Esophagus squamous epithelium (tissue), 5 donors: ENCODE measurements at places on chromosomes 4 and X.
A peak's percentile ranks its signal among the peaks of the same experiment; 100 is the strongest.

GRCh38 chr4:37889849-37890800, 759 bp upstream of the TBC1D1 start:
- DNase-seq: peak; percentile 4

DNA sequence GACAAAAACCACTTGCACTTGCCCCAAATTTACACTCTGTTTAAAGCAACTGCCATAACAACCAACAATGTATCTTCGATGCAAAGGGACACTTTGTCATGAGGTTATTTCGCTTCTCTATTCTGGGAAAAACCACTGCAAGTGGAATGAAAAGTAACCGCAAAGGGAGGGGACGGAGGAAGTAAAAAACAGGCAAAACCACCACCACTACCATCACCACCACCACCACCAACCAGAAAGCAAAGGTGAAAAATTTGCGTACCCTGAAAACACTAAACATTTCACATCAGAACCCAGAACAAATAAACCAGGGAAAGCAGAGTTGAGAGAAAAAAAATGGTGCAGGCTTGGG, 1.2 kb upstream of the N4BP2 start:
- no peak for DNase-seq

GRCh38 chr4:155543126-155543765, 123.4 kb upstream of the GUCY1A1 start:
- DNase-seq: no peak

DNA sequence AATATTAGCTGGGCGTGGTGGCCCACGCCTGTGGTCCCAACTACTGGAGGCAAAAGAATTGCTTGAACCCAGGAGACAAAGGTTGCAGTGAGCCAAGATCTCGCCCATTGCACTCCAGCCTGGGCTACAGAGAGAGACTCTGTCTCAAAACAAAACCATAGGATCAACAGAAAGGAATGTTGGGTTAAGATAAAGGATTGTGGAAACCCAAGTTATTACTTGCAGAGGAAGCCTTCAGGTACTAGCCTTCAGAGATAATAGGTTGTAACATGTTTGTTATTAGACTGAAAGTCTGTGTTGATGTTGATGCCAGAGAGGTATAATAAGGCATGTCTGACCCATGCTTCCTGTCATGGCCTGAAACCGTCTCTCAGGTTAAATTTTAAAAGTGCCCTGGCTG, 16.9 kb downstream of the SSX5 start:
- no peak for DNase-seq

DNA sequence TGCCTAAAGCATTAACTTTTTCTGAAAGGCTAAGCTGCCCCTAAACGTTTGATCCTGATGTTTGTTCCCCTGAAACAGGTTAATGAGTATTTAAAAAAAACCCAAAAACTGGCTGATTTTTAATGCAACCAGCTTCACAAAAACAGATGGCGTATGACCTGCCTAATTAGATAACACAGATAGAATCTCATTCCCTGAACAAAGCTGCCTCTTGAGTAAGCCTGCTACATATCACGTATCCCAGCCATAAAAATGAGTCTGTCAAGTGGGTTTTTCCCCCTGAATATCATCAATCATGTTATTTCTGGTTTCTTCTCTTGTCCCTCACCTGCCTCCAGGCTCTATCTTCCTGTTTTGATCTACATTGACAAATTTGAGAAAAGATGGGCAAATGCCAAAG, 154.2 kb upstream of the FAM9B start:
- no peak for DNase-seq

- DNase-seq: no peak
These were observed 45.4 kb downstream of the ANKRD17 start for GRCh38 chr4:73212982-73213730.

DNA sequence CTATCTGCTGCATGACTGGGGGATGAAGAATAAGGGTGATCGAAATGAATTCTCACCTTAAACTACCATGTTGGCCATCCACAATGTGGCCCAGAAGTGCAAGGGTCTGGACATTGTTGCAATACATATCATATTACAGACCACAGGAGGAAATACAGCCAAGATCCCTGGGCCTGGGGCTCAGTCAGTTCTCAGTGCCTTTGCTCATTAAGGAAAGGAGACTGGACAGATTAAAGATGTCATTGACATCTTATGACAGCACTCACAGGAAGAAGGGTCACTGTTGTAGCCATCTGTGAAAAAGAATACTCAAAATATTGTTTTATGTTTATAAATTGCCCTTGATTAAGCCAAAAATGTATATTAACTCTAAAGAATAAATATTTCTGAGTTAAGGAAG, 1345.2 kb downstream of the FSTL5 start:
- DNase-seq: no peak

DNA sequence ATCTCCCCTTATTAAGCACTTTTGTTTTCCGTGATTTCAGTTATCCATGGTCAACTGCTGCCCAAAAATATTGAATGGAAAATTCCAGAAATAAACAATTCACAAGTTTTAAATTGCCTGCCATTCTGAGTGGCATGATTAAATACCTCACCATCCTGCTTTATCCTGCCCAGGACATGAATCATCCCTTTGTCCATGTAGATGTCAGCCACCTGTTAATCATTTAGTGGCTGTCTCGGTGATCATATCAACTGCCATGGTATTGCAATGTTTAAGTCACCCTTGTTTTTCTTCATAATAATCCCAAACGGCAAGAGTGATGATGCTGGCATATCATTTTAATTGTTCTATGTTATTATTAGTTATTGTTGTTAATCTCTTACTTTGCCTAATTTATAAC, 79.8 kb upstream of the LHFPL1 start:
- no peak for DNase-seq

DNA sequence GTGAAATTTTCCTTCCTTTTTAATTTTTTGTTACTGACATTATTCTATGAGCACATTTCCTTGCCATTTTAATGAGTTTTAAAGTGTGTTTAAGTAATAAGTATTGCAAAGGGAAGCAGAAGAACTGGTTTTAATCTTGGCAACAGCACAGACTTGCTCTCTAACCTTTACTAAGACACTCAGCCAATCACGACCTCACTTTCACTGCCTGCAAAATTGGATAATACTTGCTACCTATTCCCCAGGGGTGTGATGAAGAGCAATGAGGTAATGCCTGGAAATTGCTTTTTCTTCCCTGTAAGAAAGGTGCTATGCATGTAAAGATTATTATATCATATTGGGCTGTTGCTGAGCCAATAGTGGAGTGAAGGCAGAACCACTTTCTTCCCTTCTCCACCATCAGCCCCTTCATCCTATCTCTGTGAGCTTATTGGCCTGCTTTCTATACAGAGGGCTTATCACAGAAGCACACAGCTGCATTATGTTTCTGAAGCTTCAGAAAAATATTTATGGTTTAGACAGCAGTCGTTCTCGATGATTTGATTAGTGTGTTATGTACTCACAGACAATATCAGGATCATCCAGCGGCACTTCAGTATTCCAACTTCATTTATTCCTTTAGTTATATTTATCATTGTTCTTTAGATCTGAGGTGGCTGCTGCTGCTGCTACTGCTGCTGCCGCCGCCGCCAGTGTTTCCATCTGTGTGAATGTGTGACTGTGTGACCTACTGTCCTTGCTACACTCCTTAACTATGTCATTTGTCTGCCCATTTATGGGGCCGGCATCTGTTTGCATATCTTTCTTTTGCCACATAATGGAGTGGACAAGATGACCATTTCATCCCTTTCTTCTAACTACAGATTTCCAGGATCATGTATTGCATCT, 255.1 kb downstream of the C4orf33 start:
- DNase-seq: no peak

DNA sequence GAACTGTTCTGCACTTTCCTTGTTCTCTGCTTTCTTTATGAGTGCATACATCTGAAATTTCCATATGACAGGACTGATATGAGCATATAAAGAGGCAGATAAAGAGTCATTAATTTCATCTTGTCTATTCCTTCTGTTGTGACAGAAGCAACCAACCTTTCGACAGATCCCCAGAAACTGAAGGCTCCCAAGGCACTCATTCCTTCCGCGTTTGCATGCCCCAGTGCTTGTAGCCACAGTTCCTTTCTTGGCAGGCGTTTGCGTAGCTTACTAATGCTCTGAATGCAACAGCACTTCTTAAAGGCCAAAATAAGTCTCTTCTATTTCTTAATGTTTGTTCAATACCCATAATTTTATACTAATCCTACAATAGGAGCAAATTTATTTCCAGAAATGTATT, 94.0 kb upstream of the TBL1X start:
- no peak for DNase-seq

DNA sequence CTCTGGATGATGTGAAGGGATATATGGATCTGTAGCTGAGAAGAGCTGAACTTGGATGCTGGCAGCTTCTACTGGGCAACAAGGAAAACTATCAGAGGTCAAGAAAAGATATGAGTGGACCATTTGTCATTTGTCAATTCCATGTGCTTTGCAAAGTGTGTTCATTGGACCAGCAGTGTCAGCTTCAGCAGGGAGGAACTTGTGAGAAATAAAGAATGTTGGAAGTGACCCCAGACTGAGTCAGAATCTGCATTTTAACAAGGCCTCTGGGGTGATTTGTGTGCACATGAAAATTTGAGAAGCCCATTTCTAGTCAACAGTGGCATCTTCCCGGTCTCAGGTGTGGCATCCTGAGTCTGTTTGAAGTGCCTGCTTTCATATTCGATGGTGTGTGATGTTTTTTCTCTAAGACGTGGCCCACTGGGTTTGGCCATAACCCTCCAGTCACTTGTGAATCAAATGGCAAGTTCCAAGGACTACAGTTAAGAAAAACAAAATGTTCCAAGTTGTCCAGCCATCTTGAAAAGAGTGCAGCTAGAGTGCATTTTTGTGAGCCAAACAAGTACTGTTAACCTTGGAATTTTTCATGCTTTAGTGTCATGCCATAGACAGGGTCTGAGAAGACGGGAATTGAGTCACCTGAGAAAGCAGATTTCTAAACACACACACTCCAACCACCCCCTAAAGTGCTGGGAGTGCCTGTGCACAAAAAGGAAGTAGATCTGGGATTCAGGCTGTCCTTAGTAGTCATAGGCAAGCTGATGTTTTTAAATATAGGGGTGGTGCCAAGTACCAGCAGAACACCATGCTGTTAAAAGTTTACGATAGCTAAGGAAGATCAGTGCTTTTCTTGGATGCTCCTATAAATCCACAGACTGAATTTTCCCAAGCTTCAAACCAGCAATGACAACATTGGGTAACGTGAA, 26.4 kb downstream of the GPM6B start:
- no peak for DNase-seq

DNA sequence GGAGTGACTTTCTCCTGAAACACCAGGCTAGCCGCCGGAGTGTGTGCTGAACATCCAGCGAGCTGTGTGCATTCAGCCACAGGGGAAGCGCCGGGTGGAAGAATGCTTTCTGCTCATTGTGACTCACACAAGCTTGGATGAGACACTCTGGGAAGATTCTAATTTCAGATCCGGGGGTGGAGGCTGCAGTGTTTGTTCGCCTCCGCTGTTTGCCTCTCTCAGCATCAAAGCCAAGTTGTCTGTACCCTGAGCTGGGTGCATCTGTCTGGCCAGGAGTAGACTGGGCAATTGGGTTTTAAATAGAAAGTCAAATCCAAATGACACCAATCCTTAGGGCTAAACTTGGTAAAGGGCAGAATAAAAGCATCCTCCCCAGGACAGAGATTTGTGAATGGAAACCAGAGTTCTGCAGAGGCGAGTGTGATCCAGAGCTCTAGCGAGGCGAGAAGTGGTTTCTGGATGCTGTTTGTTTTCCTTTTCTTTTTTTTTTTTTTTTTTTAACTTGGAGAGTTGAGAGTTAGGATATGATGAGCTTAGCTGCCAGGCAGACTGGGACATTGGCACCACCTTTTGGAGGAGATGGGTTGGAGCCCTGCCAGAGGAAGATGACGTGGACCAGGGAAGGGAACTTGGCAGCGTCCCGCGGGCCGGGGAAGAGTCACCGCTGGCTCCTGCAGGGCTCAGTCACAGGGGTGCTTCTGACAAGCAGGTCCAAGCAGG, 196.0 kb upstream of the PSAPL1 start:
- DNase-seq: no peak

DNA sequence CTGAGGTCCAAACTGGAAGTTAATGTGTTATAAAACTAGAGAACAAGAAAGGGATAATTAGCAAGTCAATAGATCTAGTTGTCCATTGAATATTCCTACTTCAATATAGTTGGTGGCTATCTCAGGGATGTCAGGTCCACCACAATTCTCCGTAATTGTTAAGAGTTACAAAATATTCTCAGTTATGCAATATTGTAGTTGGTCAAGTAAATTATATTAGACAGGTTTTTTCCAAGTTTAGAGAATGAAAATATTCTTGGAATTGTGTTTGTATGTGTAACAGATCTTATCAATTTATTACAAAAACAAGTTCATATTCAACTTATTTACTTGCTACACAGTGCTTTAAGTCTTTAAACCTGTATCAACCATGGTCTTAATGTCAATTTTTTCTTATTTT, 547.4 kb downstream of the SPRY1 start:
- DNase-seq: no peak

- no peak for DNase-seq
These were observed 456.7 kb downstream of the GLUD2 start for GRCh38 chrX:121504153-121504552.

GRCh38 chr4:141195095-141195707, 25.5 kb upstream of the ZNF330 start:
- DNase-seq: no peak

GRCh38 chr4:31234901-31235300, 514.7 kb downstream of the PCDH7 start:
- DNase-seq: no peak

GRCh38 chrX:55135171-55135570, 46.4 kb downstream of the PAGE2 start:
- no peak for DNase-seq

DNA sequence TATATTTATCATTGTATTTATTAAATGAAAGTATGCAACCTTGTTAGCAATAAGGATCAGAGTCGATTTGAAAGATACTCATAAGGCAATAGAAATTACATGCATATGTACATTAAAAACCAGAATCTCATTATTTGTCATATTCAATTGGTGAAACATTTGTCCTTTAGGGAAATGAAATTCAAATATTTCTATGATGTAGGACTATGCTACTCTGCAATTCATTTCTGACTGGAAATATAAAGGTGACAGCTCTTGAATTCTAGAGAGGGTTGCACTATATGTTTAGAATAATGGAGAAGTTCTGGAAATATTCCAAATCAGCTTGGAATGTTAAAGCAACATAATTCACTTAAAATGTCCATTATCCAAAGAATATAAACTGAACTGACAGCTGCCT, 1519.8 kb downstream of the ARAP2 start:
- DNase-seq: no peak

DNA sequence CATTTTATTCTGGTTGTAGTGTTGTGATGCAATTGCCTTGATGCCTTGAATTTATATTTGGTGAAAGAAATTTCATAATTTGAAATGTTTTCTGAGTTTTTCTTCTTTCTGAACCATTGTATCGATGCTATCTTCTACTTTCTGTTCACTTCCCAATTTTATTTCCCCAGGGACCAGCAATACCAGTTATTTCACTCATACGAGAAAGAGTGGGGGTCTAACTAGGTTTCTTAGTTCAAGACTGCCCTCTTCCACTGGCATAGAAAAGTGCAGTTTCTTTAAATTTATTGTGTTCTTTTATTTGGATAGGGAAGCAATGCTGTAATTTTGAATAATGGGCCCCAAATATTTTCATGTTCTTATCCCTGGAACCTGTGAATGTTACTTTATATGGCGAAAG, 544.0 kb upstream of the ADGRL3 start:
- DNase-seq: no peak
